Dermis microvascular lymphatic vessel endothelial cell (primary cell): ENCODE measurements at places on chromosomes 5 and 9. TPM values are rescaled to one million over a fixed set of nuclear protein-coding genes. Genes with fewer than 3 reads are reported as not detected.

GRCh38 chr5:153256-153655 lies 38.0 kb upstream of the LRRC14B start:
- DNase-seq = no peak

DNA sequence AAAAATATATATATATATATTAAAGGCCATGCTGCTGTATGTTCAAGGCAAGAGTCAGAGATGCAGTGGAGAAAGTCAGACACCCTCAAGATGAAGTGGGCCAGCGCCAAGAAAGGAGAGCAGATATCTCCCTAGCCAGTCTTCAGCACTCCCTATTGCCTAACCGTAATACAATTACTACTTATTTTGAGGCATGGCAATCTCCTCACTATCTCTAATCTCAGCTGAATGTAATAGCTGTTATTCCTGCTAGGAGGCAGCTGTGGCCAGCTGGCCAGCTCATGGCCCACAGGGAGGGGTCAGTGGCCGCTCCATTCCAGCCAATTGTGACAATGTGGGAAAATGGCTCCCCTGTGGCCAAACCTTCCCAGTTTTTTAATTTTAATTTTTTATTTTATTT lies 87.5 kb upstream of the FBXW11 start:
- no peak for DNase-seq

DNA sequence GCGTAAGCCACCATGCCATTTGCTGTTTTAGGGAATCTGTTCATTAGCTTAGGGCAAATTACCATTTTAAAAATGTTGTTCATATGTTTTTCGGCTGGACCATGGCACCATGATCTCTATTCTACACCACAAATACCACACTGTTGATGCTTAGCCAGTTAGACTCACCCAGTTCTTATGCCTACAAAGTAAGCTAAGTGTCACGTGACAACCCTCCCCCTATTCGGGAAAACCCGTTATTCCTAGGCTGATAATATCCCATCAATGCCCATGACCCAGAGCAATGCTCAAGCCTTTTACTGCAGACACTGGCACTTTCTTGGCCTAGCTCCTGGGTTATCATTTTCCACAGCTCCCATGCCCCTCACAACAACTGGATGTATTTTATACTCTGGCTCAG lies 280.3 kb upstream of the KLF9 start:
- no peak for DNase-seq

- no peak for DNase-seq
These were observed 21.7 kb upstream of the FIBCD1 start for GRCh38 chr9:130960522-130961378.

Gene MINAR2
- not detected in 2 replicates for total RNA-seq

GRCh38 chr9:131702911-131703310 lies 37.0 kb downstream of the RAPGEF1 start:
- no peak for DNase-seq

- DNase-seq = no peak
These were observed 181.8 kb downstream of the ZDHHC21 start for GRCh38 chr9:14511452-14511851.

Gene ANKRD34B
- total RNA-seq = not detected in 2 replicates

DNA sequence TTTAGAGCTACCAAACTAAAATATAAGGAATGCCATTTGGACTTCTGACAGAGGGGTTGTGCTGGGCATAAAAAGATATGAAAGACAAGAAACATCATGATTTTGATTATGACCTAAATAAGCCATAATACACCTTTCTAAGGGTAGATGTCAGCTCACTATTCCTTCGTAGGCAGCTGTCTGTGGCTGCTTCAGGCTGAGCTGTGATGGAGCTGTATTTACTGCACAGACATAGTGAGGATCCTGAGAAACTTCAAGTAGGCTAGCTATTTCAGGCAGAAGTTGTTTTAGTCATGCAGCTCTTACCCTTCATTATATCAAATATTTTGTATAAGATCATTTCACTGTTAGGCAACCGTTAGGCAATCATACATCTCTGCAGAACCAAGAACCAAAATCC lies 511.7 kb downstream of the CDH12 start:
- DNase-seq = no peak

- no peak for DNase-seq
These were observed 227.9 kb downstream of the BNC2 start for GRCh38 chr9:16642421-16643109.

GRCh38 chr9:121312169-121312568 lies 44.2 kb downstream of the GSN start:
- DNase-seq = no peak

GRCh38 chr5:6833406-6833805 lies 120.2 kb downstream of the TENT4A start:
- DNase-seq = no peak

DNA sequence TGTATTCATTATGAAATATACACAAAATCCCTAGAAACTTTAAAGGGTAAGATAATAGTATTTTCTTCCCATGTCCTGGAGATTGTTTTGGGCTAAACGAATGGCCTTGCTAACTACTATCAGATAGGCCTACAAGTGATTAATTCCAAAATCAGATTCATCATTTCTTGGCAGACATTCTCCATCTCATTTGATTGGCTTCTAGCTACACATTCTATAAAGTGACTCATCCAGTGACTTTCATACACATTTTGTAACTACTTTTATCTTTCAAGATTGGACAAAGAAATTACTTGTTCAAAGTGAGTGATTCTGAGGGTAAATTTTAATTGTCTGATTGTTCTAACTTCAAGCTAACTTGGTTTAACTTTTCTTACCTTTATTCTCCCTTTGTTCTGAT lies 93.3 kb downstream of the RAPGEF6 start:
- DNase-seq = no peak

Gene LRRC14B
- total RNA-seq = not detected in 2 replicates

- DNase-seq = no peak
These were observed 935.7 kb upstream of the NUDT12 start for GRCh38 chr5:104498281-104498680.

Gene IRX1
- not detected in 2 replicates for total RNA-seq
